ENCODE measurements at places on chromosomes 11 and 22.

DNA sequence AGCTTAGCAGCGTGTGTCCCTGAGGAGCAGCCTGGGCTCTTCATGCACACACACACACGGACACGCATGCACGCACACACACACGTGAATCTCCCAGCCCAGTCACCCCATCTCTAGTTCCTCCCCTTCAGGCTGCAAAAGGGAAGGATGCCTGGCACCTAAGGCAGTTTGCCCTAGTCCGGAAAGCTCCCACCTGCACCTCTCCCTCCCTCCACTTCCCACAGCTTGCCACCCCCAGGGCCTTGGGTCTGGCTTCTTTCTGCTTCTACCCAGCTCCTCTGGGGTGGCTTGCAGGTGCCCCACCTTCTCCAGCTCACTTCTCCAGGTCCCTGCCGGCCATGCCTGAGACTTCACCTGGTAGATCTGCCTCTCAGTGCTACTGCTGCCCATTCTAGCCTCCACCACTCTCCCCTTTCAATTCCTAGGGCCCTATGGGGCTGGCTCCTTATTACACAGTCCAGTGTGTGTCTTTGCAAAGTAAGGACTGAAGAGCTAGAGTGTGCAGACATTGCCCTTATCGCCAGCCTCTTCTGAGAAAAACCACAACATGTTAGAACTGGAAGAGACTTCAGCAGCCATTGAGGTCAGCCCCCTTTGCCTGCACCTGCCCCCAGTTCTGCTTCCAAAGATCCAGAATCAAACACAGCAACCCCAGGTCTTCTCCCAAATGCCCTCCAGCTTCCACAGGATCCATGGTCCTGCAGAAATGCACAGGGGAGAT is 33.5 kb upstream of the CHST1 start:
- DNase-seq, result no peak

GRCh38 chr11:91244912-91245311 is 979.7 kb upstream of the FAT3 start:
- DNase-seq, result no peak

GRCh38 chr11:58513747-58514367 is 6.0 kb upstream of the OR5B21 start:
- DNase-seq, result peak; percentile 21

GRCh38 chr11:119181677-119182412 is 3.4 kb upstream of the NHERF4 start:
- DNase-seq, result no peak

- DNase-seq, result no peak
Measured at GRCh38 chr11:45928535-45929215, 6.2 kb downstream of the LARGE2 start.

- DNase-seq, result no peak
Measured at GRCh38 chr11:116774661-116775060, 1.9 kb upstream of the BUD13 start.

GRCh38 chr11:43278193-43278956 is 33.4 kb upstream of the API5 start:
- DNase-seq, result no peak

GRCh38 chr11:80856066-80856465 is 1415.2 kb upstream of the TENM4 start:
- DNase-seq, result no peak

DNA sequence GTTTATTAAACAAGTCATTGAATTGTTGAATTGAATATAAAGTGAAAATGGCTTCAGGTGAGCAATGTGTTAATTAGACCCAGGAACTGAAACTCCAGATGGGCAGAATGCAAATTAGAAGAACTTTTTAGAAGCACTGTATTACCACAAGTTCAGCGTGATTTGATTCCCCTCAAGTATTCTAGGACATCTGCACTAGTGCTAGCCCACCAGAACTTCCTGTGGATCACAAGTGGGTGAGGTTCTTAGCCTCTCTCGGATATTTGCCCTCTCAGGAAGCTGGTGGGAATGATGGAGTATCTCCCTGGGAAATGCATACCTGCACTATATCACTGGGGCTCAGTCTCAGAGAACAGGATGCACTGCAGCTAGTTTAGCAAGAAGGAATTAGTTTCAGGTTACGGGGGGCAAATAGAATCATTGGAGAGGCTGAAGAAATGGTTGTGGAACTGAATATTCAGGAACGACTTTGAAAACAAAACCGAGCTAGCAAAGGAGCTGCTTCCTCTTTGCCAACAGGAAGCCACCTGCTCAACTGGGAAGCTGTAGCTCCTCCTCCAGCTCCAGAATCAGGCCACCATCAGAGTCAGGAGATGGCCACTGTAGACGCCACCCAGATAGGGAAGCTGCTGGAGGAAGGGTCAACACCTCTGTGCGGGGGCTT is 74.3 kb downstream of the DHCR7 start:
- DNase-seq, result no peak
